ENCODE measurements at places on chromosomes 3 and 15. TPM values are rescaled to one million over a fixed set of nuclear protein-coding genes. Genes with fewer than 3 reads are reported as not detected.

IMPG2 gene
- total RNA-seq = 0.05 TPM

CCR4 gene
- total RNA-seq = 241 TPM

- DNase-seq = no peak
These were observed 107.4 kb downstream of the ADAMTS17 start for GRCh38 chr15:100234158-100235029.

DNA sequence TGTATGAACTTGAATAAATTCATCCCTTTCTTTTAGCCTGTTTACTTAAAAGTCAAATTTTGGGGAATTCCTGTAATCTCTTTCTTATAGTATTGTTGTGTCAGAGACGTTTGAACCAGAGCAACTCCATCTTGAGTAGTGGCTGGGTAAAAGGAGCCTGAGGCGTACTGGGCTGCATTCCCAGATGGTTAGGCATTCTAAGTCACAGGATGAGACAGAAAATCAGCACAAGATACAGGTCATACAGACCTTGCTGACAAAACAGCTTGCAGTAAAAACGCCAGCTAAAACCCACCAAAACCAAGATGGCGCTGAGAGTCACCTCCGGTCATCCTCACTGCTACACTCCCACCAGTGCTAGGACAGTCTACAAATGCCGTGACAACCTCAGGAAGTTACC lies 94.5 kb downstream of the P3H2 start:
- DNase-seq = no peak

- DNase-seq = no peak
These were observed 324.7 kb upstream of the RGMA start for GRCh38 chr15:93413745-93414144.

- DNase-seq = no peak
These were observed 152.6 kb downstream of the SCAPER start for GRCh38 chr15:76752549-76752948.

All from activated T-helper 2 cell treated with anti-CD3 and anti-CD28 coated beads, Interferon-gamma antibody, Interleukin-2, Interleukin-4, amounts not matched to agents 10 μg/mL and 5 μg/mL and 100 μg/mL, durations not matched to agents 14 hours and 24 hours and 36 hours (primary cell).